ENCODE measurements at places on chromosomes 12 and 14.

DNA sequence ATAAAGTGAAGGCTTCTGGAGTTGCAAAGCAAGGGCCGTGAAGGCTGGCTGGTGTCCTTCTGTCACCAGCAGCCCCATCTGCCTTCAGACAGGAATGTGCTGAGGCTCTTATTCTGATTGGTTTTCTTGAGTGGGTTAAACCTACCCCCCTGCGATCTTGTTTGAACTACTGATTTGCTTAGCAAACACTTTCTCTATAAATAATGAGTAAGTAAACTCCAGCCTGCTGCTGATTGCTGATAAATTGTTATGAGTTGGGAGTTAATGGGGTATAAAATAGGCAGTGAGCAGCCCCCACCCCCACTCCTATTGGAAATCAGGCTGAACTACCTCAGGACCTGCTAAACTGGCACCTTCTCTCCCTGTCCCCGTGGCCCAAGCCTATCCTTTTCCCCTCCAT, 146.1 kb upstream of the NOS1 start:
- DNase-seq = no peak

DNA sequence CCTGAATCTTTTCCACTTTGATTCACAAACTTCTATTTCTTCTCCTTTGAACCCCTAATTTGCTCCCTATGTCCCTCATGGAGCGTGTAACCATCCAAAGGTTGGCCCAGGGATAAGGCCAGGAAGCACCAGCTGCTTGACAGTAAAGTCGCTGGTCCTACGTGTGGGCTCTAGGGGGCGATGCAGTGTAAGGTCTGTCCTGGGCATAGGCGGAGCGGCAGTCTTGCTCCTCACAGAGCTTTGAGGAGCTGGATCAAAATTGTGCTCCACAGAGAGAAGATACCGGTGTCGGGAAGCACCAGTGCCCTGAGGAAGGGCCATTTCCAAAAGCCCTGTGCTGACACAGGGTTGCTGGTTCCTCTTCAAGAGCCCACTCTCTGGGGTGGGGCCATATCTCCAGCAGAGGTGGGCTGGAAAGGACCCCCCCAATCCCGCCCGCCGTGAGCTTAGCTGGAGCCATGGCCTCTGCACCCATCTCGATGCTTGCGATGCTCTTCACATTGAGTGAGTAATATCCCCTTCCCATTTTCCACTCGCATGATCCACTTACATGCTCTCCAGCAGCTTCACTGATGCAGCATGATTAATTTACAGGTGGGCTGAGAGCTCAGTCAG, 49.9 kb upstream of the OR4E1 start:
- no peak for DNase-seq

- DNase-seq = no peak
These were observed 638.3 kb upstream of the TMEM132C start for GRCh38 chr12:127628645-127629044.

GRCh38 chr14:96592591-96593386, 90.6 kb downstream of the PAPOLA start:
- DNase-seq = no peak

DNA sequence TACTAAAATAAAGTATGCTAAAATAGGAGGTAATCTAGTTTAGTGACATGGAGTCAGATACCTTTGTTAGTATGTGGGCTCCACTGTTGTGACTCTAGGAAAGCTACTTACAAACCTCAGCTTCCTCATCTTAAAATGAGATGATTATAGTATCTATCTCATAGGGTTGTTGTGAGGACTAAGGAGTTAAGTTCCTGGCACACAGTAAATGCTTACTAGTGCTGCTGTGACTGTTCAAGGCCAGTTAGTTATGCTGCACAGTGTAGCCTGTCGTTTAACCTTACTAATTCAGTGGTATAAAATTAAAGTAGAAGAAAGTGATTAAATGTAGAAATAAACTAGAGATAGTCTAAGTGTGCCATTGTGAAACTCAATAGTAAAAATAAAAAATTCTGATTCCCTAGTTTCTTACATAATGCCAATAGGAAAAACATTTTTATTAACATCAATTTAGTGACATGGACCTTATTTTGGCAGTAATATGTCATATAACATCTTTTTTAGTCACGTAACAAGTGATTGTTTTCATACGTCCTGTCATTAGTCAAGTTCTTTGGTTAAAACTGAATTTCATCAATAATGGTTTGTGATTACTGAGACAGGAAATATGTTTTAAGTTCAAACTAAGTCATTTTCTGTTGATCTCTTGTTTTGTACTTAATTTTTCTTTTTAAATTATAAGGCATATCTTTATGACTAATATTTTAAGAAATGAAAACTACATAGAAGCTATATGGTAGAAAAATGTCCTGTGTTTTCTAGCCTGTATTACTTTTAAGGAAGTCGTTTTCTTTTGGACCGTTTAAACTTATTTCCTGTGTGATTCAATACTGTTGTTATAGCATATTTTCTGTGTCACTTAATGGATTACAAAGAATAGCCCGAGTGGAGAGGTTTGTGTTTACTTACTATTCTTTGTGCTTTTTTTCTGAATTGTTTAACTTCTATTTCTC, 74.0 kb downstream of the PCNX1 start:
- DNase-seq = no peak

DNA sequence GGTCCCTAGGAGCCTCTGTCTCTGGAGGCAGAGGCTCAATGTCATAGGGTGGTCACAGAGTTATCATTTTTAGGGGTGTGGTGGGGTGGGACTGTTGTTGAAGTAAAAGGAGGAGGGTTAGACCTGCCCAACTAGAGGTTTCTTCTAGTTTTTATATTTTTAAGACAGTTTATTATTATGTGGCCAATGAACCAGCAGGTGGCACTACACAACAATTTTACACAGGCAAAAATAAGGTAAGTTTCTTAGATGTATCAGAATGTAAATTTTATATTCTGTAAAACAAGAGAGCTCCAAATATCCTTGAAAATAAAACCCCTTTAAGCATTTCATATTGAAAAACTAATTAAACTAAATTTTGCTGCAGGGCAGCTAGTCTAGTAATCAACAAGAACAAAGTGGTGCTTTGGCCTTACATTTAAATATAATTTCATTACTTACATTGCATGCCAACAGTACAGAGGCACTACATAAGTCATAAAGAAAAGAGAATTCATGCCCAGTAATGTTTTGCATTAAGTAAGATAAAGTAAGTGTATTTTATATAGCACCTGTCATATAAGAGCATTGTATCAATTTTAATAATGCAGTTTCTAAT, 22.2 kb upstream of the OVCH1 start:
- peak; percentile 32 for DNase-seq

- no peak for DNase-seq
These were observed 82.8 kb upstream of the BCL2L14 start for GRCh38 chr12:11987901-11988300.
